Stimulated activated CD4-positive, alpha-beta T cell treated with anti-CD3 and anti-CD28 coated beads, Interleukin-2, amount 100 ng/mL, for 24 hours (primary cell): ENCODE measurements at places on chromosomes 5 and 9.

DNA sequence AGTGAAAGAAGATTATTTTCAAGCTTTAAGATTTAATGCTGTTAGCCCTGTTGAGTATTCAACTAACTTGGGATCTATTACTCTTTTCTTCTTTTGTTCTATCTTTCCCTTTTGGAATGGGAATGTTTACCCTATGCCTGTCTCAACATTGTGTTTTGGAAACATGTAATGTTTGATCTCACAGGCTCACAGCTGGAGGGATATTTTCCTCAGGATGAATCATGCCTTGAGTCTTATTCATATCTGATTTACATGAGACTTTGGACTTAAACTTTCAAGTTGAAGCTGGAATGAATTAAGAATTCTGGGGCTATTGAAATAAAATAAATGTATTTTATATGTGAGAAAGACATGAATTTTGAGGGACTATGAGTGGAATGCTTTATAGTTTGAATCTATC, 607.8 kb upstream of the PTGER4 start:
- no peak for DNase-seq

DNA sequence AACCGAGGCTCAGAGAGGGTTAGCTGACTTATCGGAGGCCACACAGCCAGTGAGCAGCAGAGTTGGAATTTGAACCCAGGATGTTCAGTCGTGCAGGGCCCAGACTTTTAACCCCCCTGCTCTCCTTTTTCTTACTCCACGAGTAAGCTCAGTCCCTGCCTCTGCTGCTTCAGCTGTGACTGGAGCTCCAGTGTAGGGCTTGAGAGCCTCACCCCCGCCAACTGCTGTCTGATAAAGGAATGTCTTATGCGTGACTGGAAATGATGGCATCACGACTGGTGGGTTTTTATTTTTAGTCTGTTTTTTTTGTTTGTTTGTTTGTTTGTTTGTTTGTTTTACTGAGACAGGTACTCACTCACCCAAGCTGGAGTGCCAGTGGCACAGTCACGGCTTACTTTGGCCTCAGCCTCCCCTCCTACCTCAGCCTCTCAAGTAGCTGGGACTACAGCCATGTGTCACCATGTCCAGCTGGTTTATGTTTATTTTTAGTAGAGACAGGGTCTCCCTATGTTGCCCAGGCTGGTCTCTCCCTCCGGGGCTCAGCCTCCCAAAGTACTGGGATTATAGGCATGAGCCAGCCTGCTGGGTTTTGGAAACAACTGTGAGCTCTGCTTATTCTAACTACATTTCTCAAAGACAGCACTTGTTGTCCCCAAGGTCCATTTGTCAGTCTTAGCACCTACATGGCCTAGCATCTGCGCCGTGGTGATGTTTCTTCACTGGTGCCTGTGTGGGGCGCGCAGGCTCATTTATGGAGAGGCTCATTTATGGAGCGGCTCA, 52.5 kb upstream of the NCS1 start:
- no peak for DNase-seq

- DNase-seq, result no peak
Observed at GRCh38 chr5:78544561-78545201, 103.9 kb downstream of the LHFPL2 start.

GRCh38 chr9:113807173-113808061, 68.7 kb upstream of the ZNF618 start:
- peak; percentile 28 for DNase-seq

- no peak for DNase-seq
Observed at GRCh38 chr9:135301271-135302263, 178.0 kb upstream of the PPP1R26 start.

DNA sequence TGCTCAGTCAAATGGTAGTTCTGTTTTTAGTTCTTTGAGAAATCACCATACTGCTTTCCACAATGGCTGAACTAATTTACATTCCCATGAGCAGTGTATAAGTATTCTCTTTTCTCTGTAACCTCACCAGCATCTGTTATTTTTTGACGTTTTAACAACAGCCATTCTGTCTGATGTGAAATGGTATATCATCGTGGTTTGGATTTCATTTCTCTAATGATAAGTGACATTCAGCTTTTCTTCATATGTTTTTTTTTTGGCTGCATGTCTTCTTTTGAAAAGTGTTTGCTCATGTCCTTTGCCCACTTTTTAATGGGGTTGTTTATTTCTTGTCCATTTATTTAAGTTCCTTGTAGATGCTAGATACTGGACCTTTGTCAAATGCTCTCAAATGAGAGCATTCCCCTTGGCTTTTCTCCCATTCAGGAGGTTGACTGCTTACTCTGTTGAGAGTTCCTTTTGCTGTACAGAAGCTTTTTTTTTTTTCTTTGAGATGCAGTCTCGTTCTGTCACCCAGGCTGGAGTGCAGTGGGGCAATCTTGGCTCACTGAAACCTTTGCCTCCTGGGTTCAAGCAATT, 58.7 kb upstream of the RGMB start:
- no peak for DNase-seq

- DNase-seq, result no peak
Observed at GRCh38 chr5:90909940-90910339, 351.3 kb downstream of the ADGRV1 start.

- no peak for DNase-seq
Observed at GRCh38 chr9:31140316-31140715, 1244.1 kb upstream of the ACO1 start.

GRCh38 chr9:109497226-109498153, 617 bp downstream of the PTPN3 start:
- DNase-seq, result no peak

- DNase-seq, result no peak
Observed at GRCh38 chr5:96254980-96255691, 177.9 kb downstream of the PCSK1 start.

- DNase-seq, result peak; percentile 22
Observed at GRCh38 chr5:66494437-66494836, 101.8 kb upstream of the MAST4 start.

DNA sequence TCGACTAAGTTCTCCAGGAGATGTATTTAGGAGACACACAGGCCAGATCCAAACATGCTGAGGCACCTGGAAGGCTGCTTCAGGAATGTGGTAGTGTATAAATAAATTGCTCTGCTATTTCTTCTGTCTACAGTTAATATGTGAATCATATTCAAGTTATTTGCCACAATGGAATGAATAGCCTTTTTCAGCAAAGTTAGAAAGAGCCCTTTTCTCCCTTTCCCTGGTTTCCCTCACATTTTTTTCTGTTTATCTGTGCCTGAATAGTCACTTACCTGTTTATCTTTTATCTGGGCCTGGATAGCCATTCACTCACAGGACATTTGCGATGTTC, 44.1 kb upstream of the CLINT1 start:
- no peak for DNase-seq

DNA sequence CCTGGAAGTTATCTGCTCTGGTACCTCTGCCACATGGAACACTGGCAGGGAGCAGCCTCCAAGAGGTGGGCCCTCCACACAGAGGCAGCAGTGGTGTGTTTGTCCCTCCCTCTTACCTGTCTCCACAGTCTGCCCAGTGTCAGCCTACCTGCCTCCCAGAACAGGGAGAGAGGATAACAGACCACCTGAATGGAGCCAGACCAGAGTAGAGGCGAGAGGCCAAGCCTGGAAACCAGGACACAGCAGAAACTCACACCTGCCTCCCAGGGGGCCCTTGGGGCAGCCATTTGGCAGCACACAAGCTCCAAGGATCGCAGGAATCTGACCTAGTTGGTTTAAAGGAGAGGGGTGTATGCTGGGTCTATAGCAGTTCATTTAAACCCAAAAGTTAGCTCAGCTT, 100.2 kb upstream of the ZNF366 start:
- no peak for DNase-seq

- DNase-seq, result no peak
Observed at GRCh38 chr9:35907711-35908503, 1.4 kb upstream of the SPAAR start.

GRCh38 chr5:77642738-77643653, 4.5 kb upstream of the OTP start:
- no peak for DNase-seq

DNA sequence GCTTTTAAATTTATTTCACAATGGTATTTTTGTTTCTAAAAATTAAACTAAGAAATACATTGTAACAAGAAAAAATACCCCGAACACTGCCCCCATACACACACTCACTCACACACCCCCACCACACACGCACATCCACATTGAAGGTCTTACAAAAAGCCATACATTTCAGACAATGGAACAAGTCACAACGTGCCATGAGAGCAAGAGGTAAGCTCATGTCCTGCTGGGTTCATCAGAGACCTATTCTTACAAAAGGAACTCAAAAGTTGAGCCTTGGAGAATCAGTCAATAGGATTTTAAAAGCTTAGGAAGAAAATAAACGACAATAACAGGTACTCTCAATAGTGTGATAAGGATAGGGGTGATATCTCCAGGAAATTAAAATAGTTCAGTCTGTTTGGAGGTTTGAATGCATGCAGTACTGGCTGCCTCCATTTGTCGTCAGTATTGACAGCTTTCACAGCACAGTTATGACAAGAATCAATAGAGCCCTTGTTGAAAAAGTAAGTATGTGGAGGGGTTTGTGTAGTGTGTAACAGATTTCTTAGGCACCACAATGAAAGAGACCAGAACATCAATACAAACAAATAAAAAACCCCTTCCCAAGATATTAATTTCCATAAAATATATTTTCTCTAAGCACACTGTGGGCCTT, 1826.2 kb upstream of the CDH6 start:
- DNase-seq, result no peak

- no peak for DNase-seq
Observed at GRCh38 chr9:92770360-92770995, 5.8 kb upstream of the BICD2 start.

- no peak for DNase-seq
Observed at GRCh38 chr9:124105266-124105665, 93.7 kb downstream of the LHX2 start.

GRCh38 chr9:77030045-77030444, 10.6 kb downstream of the FOXB2 start:
- no peak for DNase-seq

DNA sequence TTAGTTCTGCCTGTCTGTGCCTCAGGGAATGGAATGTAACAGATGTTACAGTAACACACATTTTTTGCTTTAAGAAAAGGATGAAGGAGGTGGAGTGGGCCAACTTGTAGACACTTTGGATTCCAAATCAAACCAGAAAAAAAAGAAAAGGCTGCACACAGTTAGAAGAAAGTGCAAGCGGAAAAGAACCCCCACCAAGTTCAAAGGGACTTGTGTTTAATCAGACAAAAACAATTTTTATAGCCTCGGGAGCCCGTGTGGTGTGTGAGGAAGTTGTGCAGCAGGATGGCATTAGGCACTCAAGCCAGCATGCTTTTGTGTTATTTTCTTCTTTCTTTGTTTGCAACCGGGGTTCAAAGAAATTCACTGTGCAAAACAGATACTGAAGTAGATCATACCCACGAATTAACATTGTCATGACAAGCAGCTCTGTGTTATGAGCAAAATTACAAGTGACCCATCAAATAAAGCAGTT, 189.5 kb downstream of the SEMA5A start:
- no peak for DNase-seq

GRCh38 chr9:104766025-104766424, 2.1 kb downstream of the NIPSNAP3B start:
- DNase-seq, result no peak

GRCh38 chr5:120382833-120383232, 81.3 kb upstream of the PRR16 start:
- no peak for DNase-seq

DNA sequence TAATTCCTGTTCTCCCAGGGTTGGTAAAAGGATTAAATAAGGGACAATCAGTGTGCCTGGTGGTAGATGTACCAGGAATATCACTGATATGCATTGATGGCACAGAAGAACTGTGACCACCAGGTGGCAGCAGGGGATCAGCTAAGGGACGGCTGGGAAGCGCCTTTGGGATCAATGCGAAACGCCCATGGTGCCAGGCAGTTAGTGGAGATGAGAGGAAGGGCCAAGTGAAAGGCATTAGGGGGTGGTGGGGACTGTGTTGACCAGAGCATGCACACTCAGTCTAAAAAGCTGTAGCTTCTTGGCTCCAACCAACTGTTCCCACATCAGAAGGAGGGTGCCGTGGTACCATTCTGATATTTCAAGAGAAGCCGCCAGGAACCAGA, 55.6 kb downstream of the ARHGEF37 start:
- DNase-seq, result no peak

DNA sequence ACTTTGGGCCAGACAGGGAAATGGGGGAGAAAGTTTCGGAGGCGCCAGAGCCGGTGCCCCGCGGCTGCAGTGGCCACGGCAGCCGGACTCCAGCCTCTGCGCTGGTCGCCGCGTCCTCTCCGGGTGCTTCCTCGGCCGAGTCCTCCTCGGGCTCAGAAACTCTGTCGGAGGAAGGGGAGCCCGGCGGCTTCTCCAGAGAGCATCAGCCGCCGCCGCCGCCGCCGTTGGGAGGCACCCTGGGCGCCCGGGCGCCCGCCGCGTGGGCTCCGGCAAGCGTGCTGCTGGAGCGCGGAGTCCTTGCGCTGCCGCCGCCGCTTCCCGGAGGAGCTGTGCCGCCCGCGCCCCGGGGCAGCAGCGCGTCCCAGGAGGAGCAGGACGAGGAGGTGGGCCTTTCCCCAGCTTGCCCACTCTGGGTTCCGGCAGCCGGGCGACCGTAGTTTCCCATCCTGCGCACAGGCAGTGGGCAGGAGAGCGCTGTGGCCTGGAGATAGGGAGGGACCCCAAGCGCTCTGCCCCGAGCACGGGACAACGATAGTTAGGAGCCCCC, 516 bp downstream of the MAST4 start:
- peak; percentile 36 for DNase-seq

DNA sequence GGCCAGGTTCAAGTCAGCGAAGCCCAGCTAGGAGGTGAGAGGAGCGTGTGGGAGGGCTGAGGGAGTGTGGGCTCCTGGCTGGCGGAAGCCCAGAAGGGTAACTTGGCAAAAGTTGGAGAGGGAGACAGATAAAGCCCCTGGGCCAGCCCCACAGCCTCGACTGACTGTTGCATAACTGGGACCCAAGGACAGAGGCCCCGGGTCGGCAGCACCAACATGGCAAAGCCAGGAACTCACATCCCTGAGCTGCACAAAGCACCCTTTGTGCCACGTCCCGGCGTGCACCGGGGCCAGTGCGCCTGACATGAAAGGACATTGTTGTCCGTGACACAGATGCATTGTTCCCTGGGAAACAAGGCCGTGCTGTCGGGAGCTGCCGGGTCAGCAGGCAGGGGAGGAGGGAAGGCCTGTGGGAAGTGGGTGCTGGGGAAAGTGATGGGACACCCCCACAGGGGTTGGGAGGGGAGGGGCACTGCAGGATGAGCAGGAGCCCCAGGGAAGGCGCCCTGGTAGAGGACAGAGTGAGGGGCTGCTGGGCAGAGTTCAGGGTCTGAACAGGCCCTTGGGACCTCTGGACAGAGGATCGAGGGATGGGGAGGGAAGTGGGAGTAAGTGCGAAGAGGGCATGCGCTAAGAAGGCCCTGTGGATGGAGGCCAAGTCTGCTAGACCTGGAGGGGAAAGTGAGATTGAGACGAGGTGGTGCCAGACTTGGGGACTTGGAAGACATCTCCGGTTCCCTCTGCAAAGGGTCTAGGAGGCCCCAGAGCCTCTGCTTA, 13.0 kb upstream of the DPM2 start:
- no peak for DNase-seq
